ENCODE measurements at places on chromosomes 5 and 9.

DNA sequence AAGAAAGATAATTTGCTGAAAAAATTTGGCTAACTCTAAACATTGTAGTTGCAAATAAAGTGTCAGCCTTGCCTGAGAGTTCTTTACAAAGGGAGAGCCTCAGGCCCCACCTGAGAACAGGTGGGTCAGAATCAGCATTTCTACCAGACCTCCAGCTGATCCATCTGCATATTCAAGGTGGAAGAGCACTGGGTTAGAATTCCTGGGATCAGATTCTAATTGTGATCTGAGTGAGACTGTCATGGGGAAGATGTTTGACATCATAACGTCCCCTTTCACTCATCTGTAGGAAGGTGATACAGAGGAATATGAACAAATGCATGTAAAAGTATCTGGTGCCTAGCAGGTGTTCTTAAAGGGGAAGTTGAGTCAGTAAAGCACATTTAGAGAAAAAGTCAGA is 54.6 kb downstream of the FBXL7 start:
- DNase-seq, result no peak

DNA sequence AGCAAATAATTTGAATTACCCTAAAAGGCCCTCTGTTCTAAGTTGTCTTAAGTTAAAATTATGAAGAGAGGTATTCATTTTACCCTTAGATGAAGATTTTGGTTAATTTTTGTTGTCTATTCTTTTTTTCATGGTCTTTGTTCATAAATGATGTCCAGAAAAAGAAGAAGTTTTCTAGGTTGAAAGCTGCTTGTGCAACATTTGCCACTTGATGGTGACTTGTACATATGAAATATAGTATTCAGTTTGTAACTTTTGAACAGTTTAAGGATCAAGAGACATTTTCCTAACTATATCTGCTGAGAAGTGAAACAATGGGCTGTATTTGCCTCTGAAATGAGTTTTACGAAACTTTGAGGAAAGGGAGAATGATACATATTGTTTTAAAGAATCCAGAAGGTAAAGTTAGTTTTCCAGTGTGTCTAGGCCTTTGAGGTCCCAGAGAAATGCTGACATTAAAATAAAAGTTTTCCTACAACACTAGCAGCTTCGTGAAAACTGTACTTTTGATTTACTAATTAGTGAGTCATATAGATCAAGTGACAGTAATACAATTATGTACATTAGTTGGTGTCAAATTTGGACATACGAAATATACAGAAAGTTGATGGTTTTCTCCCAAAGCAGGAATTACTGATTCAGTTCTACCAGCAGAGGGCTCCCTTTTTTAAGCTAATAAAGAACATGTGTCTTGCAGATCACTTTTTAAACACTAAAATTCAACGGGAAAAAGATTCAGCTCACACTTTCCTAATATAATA is 70.5 kb downstream of the PIK3R1 start:
- DNase-seq, result no peak

- DNase-seq, result no peak
Measured at GRCh38 chr5:128649192-128649591, 111.1 kb upstream of the FBN2 start.

DNA sequence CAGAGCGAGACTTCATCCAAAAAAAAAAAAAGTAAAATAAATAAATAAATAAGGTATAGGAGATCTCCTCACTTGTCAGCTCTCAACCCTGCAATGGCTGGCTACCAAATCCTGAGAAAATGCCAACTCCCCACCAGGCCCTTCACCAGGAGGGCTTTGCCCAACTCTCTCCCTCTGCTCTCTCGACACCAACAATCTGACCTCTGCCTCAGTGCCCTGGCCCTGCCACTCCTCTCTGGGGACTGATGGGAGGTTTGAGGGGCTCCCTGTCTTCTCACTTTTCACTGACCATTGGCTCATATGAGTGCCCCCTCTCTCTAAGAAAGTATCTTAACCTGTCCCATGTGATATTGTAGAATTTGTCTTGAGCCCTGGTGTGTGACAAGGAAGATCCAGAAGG is 52.6 kb upstream of the SH3PXD2B start:
- no peak for DNase-seq

GRCh38 chr5:37838152-37838932 is 1.5 kb downstream of the GDNF start:
- no peak for DNase-seq

DNA sequence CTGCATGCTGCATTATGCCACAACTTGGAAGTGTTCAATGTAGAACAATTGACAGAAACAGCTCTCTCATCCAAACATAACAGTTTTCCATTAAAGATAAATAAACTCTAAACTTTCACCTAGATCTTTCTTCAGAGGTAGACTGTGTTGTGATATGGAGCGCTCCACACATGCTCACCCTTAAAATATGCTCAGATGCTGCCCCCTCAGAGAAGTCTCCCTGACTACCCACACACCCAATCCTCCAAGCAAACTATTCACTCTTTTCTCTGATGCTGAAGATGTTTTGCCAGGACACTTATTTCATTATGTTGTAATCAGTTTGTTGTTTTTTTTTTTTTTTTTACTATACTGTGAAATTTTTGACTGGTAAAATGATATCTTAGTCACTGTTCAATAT is 206.6 kb upstream of the RASA1 start:
- no peak for DNase-seq

DNA sequence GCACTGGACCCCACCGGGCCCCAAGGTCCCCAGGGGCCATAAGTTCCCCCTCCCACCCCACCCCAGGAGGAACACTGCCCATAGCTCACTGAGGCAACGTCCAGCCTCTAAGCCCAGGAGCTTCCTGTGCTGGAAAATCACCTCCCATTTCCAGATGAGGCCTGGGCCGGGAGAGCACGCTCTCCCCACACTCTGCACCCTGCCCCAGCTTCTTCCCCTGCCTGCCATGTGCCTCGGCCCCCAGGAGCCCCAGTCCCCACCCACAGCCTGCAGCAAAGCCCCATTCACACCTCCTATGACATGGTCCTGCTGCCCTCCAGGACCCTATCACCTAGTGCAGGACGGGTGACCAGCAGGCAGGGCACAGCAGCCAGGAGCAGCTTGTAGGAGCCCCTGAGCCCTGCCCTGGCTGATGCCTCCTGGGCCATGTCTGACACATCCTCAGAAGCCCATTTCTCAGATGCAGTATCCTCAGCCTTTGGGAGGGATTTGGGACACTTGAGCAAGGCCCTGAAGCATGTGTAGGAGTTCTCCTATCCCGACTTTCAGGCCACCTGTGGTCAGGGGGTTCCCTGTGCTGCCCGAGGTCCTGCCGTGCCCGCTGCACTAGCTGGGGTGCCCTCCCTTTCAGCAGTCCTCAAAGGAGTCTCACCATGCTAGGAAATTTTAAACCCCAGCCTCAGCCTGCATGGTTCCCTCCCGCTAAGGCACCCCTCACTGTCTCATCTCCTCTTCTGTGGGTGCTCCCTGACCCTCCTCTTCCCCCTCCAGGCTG is 119.4 kb upstream of the FOXD4L5 start:
- no peak for DNase-seq

DNA sequence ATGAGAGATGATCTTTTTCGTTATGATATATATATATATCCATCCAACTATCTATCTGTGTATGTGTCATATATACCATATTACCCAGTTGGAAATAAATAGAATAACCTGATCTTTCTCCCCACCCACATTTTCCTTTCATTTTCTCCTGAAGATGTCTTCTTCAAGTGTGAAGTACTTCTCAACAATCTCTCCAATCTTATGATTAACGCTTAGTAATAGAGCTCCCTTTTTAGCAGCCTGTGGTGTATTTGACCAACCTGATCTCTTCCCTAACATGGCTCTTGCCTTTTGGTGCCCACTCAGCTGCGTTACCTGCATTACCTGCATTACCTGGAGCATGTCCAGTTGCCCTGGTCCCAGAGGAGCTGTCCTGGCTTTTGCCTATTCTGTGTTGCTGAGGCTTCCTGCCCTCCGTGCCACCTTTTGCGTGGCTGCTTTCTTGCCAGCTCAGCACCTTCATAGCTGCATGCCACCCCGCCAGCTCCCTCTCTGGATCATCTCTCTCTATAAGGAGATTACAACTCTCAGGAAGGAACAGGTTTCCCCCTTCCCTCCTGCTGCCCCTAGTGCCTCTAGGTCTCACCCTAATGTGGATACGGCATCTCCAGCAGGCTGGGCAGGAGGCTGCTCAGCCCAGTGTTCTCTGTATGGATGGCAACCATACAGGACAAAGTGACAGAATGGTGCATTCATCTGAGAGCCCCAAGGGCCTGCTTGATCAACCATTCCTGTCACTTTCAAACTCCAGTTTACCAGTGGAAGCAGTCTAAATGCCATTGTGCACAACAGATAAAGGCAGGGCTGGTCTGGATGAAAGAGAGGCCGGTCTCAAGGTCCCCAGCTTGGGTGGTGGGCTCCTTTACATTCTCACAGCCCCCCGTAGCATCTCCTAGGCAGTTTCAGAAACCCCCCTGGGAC is 126.7 kb downstream of the GADD45G start:
- DNase-seq, result no peak

GRCh38 chr9:109181284-109181683 is 14.2 kb upstream of the FRRS1L start:
- DNase-seq, result no peak

GRCh38 chr9:132793606-132794580 is 84.2 kb downstream of the AK8 start:
- DNase-seq, result no peak

- DNase-seq, result no peak
Measured at GRCh38 chr5:126471875-126472537, 48.8 kb downstream of the GRAMD2B start.

DNA sequence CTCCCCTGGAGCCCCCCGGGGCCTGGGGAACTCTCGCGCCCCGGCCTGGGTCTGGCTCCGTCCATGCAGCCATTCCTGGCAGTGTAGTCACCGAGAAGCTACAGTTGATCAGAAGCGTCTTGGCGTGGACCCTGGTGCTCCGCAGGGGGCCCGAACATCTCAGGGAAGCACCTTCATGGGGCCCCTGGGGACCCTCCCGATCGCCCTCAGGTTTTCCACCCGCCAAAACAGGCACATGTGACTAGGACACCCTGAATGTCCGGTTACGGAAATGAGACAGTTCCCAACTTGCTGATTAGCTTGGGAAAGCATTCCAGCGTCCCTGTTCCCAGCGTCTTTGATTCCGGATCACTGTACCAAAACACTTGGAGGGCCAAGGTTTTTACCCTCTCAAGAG is 472 bp downstream of the FBXO4 start:
- no peak for DNase-seq

GRCh38 chr9:79264041-79264440 is 307.7 kb upstream of the TLE4 start:
- DNase-seq, result no peak

DNA sequence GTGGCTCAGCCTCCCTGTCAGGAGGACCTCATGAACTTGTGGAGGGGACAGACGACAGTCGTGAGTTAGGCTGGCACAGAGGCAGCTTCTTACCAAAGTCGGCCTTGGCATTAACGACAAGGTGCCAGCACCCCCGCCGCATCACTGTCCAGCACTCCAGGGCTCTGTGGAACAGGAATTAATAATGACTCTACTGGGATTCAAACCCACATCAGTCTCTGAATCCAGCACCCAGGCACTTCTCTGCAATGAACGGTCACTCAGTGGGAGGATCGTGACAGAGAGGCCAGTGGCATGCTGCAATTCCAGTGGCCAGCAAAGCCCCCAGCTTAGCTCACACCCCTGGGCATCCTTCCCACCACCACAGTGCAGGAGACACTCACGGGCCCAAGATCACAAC is 263.3 kb upstream of the ADAMTS16 start:
- no peak for DNase-seq

DNA sequence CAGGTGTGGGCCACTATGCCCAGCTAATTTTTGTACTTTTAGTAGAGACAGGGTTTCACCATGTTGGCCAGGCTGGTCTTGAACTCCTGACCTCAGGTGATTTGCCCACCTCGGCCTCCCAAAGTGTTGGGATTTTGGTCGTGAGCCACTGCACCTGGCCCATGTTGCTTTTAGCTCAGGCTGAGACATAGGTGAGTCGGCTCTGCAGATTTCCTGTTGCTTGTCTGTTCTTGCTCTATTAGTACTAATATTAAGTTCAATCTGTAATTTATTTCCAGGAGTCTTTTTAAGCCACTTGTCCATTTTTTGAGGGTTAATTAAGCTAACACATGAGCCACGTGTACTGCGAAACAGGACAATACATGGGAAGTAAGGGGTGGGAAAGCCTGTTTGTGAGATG is 21.4 kb upstream of the BASP1 start:
- DNase-seq, result no peak

GRCh38 chr5:134226441-134227192 is 744 bp upstream of the PPP2CA start:
- DNase-seq, result no peak

DNA sequence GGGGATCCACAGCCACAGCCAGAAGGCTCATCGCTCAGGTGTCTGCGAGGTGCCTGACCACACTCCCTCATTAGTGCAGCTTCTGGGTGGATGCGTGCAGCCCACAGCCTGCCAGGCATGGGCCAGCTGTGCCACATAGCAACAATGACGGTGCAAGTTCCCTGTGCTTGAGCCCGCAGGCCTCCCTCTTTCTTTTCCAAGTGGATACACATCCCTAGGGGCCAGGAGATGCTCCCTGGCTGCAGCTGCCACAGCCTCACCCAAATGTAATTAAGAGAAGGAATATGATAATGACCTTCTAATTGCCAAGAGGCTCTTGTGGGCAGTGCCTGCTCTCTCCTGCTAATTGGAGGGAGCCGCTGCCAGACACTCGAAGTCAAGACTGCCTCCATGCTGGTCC is 116.0 kb upstream of the PPP1R26 start:
- no peak for DNase-seq

- no peak for DNase-seq
Measured at GRCh38 chr5:22473886-22474285, 379.3 kb downstream of the CDH12 start.

- no peak for DNase-seq
Measured at GRCh38 chr5:152116934-152117333, 192.3 kb upstream of the GLRA1 start.

Data from mesothelial cell of epicardium (in vitro differentiated cells).